Effector memory CD8-positive, alpha-beta T cell (primary cell): ENCODE measurements at places on chromosomes 1 and 21.
A peak's percentile ranks its signal among the peaks of the same experiment; 100 is the strongest.

GRCh38 chr21:21187579-21187978 is 189.4 kb downstream of the NCAM2 start:
- H3K27ac ChIP-seq = no peak overlapping the region
- H3K4me3 ChIP-seq = no peak overlapping the region
- H3K36me3 ChIP-seq = no peaks in the 10 kb centered on the region
- H3K27me3 ChIP-seq = no peaks in the 10 kb centered on the region
- DNase-seq = no peak

DNA sequence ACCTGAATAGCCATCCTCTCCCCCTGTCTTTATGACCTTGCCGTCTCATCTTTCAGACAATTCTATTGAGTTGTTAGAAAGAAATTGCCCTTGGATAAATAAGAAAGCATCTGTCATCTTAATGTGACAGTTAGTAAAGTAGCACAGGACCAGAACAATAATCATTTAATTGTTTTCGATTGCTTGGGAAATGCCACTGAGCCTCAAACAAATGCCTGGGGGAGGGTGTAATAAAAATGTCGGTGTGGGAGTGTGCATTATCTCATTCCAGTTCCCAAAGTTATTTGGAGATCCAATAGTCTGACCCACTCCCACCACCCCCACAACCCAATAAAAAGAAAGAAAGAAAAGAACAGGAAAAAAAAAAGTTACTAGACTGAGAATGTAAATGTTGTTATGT is 509.3 kb upstream of the LRRC7 start:
- DNase-seq = no peak
- no peaks in the 10 kb centered on the region for H3K4me1 ChIP-seq
- no peaks in the 10 kb centered on the region for H3K27me3 ChIP-seq

GRCh38 chr1:167130829-167131510 is 37.1 kb downstream of the STYXL2 start:
- no peak for DNase-seq
- no peak overlapping the region for H3K4me3 ChIP-seq
- H3K27ac ChIP-seq = no peak overlapping the region
- no peaks in the 10 kb centered on the region for H3K4me1 ChIP-seq

DNA sequence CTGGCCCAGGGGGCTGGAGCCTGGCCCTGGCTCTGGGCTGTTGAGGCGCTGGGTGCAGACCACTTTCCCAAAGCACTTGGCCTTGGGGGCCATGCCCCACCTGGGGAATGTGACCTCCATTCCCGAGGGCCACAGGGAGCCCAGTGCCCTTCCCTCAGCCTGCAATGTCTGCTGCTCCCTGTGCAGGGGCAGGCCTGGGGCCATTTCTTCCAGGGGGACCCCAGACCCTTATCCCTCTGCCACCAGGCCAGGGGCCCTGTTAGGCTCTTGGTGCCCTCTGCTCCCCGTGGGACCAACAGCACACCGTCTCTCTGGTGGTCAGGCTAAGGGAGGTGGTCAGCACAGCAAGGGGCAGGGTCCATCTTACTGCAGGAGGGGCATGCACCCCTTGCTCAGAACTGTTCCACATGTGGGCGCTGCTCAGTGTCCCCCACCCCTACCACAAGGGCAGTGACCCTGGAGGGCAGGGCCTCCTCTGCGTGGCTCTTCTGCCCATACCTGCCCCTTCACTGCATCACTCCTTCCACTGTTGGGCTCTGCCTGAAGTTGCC is 1.1 kb upstream of the TMEM52 start:
- no peak overlapping the region for H3K27ac ChIP-seq
- no peak for DNase-seq
- H3K4me1 ChIP-seq = peaks cover 4% of the 10 kb centered on the region
- H3K27me3 ChIP-seq = no peaks in the 10 kb centered on the region
- H3K36me3 ChIP-seq = peaks cover 9% of the 10 kb centered on the region

DNA sequence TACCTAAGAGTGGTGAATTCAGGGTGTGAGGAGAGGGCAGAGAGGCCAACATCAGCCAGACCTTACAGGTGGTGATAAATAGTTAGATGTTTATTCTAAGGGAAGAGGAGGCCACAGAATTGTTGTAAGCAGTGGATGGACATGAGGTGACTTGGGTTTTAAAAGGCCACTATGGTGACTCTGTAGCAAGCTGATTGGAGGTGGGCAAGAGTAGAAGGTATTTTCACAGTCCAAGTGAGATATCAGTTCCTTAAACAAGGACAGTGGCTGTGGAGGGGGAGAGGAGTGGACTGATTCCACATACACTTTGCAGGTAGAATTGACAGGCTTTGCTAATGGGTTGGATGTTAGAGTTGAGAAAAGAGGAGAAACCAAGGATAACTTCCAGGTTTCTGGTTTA is 60.8 kb upstream of the CLDN14 start:
- H3K27me3 ChIP-seq = peaks cover 10% of the 10 kb centered on the region
- no peaks in the 10 kb centered on the region for H3K4me1 ChIP-seq
- no peaks in the 10 kb centered on the region for H3K36me3 ChIP-seq
- H3K27ac ChIP-seq = no peak overlapping the region
- DNase-seq = no peak
- H3K4me3 ChIP-seq = no peak overlapping the region

DNA sequence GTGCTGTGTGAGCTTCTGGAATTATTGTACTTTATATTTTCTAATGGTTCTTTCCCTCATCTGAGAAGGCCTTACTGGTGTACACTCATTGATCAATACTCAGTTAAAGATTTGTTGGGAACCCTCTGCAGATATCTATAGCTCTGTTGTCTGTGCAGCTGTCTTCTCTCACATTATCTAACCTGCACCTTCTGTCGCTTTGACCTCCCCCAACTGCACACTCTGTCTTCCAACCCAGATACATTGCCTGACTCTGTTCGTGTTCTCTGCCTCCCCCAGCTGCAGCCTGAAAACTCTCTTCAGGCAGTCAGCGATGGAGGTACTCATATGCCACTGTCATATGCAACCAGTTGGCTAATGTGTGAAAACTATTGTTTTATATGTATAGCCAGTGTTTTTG is 334.3 kb downstream of the NCAM2 start:
- DNase-seq = no peak
- no peaks in the 10 kb centered on the region for H3K36me3 ChIP-seq
- no peak overlapping the region for H3K4me3 ChIP-seq
- no peaks in the 10 kb centered on the region for H3K4me1 ChIP-seq
- H3K27ac ChIP-seq = no peak overlapping the region

- no peak overlapping the region for H3K4me3 ChIP-seq
- peaks cover 7% of the 10 kb centered on the region for H3K27me3 ChIP-seq
- peaks cover 23% of the 10 kb centered on the region for H3K36me3 ChIP-seq
- H3K27ac ChIP-seq = peak overlapping the region; percentile 20
- H3K4me1 ChIP-seq = peaks cover 21% of the 10 kb centered on the region
Observed at GRCh38 chr1:36091698-36092097, 3.0 kb downstream of the ADPRS start.

DNA sequence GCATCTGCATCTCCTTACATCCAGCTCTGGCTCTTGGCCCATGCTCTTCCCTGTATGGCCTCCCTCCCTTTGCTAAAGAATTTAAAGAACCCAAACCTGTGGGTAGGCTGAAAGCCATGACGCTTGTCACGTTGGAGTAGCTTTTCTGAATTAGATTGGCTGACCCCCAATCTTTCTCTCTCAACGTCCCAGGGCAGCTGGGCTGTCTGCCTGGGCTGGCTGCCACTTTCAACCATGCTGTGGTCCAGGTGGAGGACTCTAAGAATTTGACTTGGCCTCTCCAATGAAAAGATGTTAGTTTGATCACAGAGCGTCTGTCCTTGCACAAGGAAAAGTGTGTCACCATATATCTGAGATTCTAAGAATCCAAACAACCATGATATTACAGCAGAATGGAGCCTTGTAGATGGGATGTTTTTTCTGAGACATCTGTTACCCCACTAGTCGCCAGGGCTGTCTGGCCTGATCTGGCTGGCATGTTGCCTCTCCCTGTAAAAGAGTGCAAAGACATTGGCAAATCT is 6.5 kb upstream of the IGSF3 start:
- H3K27ac ChIP-seq = no peak overlapping the region
- no peak for DNase-seq
- H3K4me3 ChIP-seq = no peak overlapping the region
- H3K36me3 ChIP-seq = peaks cover 6% of the 10 kb centered on the region
- H3K27me3 ChIP-seq = peaks cover 55% of the 10 kb centered on the region

GRCh38 chr21:17930093-17930492 is 110.9 kb upstream of the C21orf91 start:
- H3K4me3 ChIP-seq = no peak overlapping the region
- H3K36me3 ChIP-seq = no peaks in the 10 kb centered on the region
- H3K4me1 ChIP-seq = no peaks in the 10 kb centered on the region
- DNase-seq = no peak
- H3K27me3 ChIP-seq = no peaks in the 10 kb centered on the region

- H3K4me1 ChIP-seq = peaks cover 12% of the 10 kb centered on the region
- no peak for DNase-seq
- H3K4me3 ChIP-seq = no peak within 1 kb of the TSS
Observed at GRCh38 chr1:156298852-156299357, at the start of gene VHLL. TSS of gene VHLL (minus strand) at chr1:156299307. CDS start at chr1:156299189, 118 bp downstream.

DNA sequence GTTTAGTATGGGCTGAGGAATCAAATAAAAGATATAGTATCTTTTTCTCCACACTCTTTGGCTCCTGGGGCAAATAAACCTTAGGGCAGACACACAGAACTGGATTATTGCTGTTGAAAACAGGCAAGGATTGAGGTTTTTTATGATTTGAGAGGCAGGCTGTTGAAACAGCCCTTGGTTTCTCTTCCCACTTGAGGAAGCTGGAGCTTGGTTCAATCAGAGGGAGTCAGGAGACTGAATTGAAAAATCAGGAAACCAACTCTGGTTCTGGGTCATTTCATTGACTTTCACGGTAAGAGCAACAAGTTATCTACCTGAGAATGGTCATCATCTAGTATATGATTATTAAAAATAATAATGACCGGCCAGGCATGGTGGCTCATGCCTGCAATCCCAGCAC is 108.4 kb downstream of the CNIH3 start:
- H3K27me3 ChIP-seq = peaks cover 12% of the 10 kb centered on the region
- no peak overlapping the region for H3K27ac ChIP-seq
- no peak for DNase-seq
- no peak overlapping the region for H3K4me3 ChIP-seq

- no peak overlapping the region for H3K27ac ChIP-seq
- no peaks in the 10 kb centered on the region for H3K27me3 ChIP-seq
- H3K36me3 ChIP-seq = no peaks in the 10 kb centered on the region
Observed at GRCh38 chr21:39968010-39968409, 100.8 kb downstream of the PCP4 start.

DNA sequence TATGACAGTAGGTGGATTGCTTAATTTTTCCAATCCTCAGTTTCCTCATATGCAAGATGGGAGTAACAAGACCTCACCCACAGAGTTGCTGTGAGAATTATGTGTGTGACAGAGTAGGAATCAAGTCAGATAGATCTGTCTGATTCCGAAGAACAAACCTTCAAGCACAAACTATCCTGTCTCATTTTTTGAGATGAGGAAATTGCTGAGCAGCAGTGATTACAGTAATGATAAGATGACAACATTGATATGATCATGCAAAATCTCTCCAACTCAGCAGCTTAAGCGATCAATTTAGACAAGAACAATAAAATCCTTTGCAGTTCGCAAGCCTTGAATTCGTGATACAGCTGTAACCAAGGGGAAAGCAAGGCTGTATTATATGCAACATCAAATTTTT is 474.1 kb downstream of the OMA1 start:
- no peaks in the 10 kb centered on the region for H3K36me3 ChIP-seq
- no peak overlapping the region for H3K27ac ChIP-seq
- H3K4me1 ChIP-seq = no peaks in the 10 kb centered on the region

DNA sequence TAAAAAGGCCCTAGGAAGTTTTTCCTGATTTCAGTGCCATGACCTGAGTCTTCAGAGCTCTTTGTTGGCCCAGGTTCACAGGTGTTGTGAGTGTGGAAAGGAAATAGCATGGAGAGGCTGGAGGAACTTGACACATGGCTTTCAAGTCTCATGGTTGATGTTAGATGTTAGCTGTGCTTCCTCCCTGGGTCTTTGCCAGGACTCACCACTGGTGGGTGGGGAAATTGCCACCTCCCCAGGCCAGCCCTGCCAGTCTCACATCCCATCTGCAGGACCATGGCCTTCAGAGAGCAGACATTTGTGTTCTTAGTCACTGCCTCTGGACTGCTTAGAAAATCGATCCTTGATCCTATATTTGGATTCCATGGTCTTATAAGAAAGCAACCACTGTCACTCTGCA is 383.2 kb downstream of the DISC1 start:
- peaks cover 2% of the 10 kb centered on the region for H3K36me3 ChIP-seq
- DNase-seq = no peak
- H3K27ac ChIP-seq = no peak overlapping the region
- H3K4me1 ChIP-seq = peaks cover 6% of the 10 kb centered on the region

GRCh38 chr21:41680444-41681347 is 86.2 kb downstream of the RIPK4 start:
- H3K4me3 ChIP-seq = no peak overlapping the region
- peaks cover 64% of the 10 kb centered on the region for H3K27me3 ChIP-seq
- no peak overlapping the region for H3K27ac ChIP-seq
- no peaks in the 10 kb centered on the region for H3K36me3 ChIP-seq
- DNase-seq = no peak

DNA sequence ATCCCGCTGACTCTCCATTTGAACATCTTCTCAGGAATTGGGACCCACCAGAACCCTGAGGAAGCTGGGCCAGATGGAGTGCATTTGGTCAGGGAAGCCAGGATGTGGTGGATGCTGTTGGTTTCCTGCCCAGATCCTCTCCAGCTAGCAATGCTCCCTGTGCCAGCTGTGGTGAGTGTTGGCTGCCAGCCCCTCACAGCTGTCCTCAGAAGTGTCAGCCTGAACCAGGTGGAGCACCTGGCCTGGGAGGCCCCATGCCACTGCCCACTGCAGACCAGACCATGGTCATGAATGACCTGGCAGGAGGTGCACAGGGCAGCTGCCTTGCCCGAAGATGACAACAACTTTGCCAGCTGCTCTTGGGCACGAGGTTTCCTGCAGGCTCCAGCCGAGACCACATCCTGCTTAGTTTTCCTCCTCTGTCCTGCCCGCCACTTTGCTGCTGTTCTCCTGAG is 54.4 kb downstream of the PRSS38 start:
- peak overlapping the region; percentile 65 for H3K27ac ChIP-seq
- no peak for DNase-seq
- peak overlapping the region; percentile 67 for H3K4me3 ChIP-seq
- H3K27me3 ChIP-seq = peaks cover 19% of the 10 kb centered on the region
- H3K4me1 ChIP-seq = peaks cover 22% of the 10 kb centered on the region

DNA sequence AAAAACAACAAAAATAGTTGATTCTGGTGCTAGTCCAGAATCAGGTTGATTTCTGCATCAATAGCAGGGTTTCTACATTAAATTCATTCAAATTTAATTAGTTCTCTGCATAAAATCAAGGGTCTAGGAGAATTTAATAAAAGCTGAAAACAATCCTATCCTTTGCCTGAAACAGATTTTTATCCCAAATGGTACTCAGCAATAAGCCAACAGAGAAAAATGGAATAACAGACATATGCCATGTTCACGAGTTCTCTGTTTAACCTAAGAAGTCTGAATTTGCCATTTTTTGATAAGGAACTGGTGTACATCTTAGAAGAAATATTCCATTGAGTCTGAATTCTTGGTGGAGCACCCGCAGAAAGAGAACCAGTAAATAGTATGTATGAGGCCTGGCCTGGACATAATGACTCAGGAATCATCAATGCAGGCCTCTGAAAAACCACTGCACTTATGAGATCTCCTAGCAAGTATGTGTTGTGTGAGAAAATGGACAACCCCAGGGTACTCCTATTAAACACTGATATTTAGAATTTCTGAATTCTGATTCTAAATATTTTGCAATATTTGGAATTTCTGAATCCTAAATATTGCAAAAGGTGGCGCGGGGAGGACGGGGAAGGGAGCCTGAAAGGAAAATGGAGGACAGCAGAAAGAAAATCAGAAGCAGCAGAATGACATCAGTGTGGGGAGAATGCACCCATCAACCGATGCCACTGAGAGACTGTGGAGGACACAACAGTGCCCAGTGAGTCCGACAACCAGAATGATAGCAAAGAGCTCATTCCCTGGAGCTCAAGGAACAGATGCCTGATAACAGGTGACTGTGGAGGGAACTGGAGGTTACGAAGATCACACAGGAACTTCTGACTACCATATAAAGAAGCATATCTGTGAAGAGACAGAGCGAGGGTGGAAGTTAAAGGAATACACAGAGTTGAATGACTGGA is 97.6 kb downstream of the APP start:
- no peaks in the 10 kb centered on the region for H3K36me3 ChIP-seq
